ENCODE measurements at places on chromosomes 13 and 19. TPM values are rescaled to one million over a fixed set of nuclear protein-coding genes. Genes with fewer than 3 reads are reported as not detected.

DNA sequence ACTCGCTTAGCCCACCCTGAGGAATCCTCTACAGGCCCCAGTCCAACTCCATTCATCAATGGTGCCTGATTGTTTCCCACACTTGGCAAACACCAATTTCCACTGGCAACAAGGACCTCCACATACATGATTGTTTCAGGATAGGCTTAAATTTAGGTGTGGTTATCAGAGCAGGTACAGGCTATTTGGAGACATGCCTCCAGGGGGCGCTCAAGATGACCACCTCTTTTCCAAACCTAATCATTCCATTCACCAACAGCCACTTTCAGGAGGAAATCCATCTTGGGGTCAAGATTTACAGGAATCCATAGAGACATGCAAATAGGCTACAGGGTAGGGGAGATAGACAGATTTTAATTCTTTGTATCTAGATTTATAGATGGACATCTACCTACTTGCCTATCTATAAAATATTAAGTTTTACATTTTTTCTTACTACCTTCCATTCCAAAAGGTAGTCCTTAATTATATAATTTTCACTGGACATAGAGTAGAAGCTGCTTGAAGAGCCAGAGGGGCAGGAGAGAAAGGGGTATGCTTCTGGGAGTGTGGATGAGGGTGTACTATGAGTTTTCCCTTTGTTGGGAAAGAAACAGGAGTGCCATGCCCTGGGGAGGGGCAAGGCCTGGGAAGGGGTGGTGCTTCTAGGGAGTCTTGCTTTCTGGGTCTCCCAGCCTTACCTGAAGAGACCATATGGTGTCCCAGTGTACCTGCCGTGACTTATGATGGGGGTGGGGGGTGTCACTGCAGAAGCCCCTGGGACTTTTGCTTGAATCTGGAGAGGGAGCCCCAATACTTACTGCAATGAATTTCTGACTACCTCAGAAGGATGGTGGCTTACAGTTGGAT, 14.1 kb upstream of the PCDH8 start:
- no peak for DNase-seq

DNA sequence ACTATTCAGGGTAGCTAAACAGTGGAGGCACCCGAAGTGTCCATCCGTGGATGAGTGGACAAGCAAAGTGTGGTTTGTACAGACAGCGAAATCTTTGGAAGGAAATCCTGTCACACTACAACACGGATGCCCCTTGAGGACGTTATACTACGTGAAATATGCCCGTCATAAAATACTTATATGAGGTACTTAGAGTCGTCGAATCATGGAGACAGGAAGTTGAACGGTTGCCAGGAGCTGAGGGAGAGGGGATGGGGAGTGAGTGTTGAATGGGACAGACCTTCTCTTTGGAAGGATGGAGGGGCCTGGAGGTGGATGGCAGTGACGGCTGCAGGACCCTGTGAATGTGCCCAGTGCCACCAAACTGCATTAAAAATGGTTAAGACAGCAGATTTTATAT, 11.6 kb downstream of the ATP4B start:
- DNase-seq, result no peak

- DNase-seq, result no peak
Observed at GRCh38 chr13:98242403-98242802, 65.3 kb upstream of the RNF113B start.

DNA sequence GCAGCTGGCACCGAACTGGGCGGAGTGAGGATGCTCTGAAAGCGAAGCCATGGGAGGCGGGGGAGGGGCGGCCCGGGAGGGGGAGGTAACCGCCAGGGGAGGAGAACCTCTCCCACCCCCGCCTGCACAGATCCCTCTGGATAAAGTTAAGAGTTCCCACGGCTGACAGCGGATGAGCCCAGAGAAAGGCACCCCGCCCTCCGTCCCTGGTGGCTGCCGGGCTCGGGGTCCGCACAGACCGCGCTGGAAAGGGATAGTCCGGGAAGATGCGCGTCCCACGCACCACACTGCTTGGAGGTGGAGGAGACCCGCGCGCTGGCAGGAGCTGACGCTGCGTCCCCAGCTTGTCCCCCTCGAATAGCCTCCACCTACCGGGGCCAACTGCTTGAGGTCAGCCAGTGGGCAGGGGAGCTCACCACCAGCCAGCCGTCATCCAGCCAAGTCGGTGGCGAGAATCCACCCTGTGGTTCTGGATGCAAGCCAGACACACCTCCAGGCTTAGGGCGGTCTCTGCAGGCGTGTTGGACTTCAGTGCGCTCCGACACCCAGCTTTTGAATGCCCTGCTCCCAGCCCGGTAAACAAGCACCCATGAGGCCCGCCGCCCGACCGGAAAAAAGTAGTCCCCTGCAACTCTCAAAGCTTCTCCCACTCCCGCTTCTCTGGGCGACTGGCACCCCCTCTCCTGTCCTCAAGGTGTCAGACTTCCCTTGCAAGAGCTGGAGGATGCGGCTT, at the start of gene TRPC4:
TRPC4 (minus strand) TSS at position 17 of the 733 bp plus-strand sequence. CDS start 86,439 bp downstream, outside the sequence.
- peak; percentile 59 for DNase-seq

GRCh38 chr13:25210842-25211569, 38.9 kb upstream of the AMER2 start:
- no peak for DNase-seq

- peak; percentile 99 for DNase-seq
Observed at GRCh38 chr19:45455707-45456499, 11.9 kb upstream of the FOSB start.

The CD70 gene
- not detected for total RNA-seq

DNA sequence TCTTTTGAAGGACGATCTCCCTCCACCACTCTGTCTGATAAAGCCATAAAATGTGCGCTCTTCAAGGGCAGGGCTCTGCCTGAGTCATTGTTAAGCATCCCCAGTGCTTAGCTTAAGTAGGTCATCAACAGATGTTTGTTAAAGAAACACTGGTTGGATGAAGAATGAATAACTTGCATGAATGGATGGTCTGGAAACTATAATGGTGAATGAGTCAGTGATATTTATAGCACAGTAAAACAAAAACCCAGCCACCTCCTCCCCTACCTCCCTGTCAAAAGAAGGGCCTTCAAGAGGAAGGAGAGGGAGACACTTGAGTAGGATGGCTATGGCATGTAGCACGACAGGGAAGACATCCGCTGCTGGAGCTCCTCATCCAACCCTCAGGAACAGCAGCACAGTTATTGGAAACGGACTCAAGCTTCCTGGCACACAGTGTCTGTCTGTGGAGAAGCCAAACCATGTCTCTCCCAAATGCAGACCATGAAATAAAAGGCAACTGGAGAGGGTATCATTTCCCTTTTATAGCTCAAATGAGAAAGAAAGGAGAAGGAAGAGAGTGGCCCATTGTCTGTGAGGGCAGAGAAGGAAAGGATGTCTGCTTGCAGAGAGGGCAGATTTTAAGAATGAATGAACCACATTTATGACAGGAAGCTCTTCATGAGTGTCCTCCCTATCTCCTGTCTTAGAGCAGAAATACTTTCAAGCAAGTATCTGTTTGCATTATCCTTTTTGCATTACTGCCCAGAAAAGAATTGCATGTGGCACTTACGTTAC, 183.5 kb upstream of the UBL3 start:
- peak; percentile 97 for DNase-seq

DNA sequence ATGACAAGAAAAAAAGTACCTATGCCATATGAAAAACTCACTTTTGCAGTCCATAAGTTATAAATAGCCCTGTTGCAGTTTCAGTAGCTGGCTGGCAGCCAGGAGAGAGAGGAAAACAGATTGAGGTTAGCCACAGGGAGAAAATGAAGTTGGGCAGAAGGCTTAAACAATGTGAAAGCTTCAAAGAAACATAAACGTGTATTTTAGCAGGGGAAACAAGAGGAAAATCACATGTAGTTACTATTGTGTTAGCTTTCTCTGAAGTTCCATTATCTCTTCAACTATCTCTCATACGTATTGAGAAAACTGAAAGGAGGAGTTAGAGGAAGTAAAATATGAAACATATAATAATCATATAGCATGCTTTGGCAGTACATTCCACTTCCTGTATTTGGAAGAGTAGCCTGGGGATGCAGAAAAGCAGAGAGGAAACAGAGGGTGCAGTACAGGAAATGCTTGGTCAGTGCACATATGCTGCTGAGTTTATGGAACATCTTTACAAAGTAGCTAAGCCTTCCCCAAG, 1551.1 kb downstream of the EFNB2 start:
- DNase-seq, result peak; percentile 12

GRCh38 chr13:112800057-112800456, 110.2 kb downstream of the ATP11A start:
- DNase-seq, result no peak

The ERICH4 gene
- total RNA-seq, result not detected
